ENCODE measurements at places on chromosomes 11 and 22. TPM values are rescaled to one million over a fixed set of nuclear protein-coding genes. Genes with fewer than 3 reads are reported as not detected.

- no peak overlapping the region for H3K4me3 ChIP-seq
- H3K4me1 ChIP-seq: no peaks in the 10 kb centered on the region
- no peak for DNase-seq
- no peak overlapping the region for H3K27ac ChIP-seq
- no peaks in the 10 kb centered on the region for H3K27me3 ChIP-seq
Measured at GRCh38 chr11:121773076-121773475, 320.3 kb upstream of the SORL1-AS1 start.

DNA sequence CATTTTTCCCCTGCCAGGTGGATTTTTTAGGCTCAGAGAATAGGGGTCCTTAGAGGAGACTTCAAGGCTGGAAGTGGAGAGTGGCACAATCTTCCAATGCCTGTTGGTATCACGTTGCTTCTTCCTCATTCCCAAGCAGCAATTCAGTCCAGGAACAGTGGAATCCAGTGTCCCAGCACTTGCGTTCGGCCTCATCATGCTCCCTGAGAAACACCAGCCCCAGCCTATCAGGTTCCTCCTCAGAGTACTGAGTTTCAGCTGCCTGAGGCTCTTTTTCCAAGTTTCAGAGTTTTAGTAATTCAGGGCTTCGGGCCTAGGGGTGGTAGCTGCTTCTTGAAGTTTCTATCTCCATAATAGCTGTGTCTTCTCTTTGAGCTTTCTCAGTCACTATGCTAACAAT lies 31.9 kb upstream of the NRGN start:
- H3K4me3 ChIP-seq: no peak overlapping the region
- H3K27me3 ChIP-seq: no peaks in the 10 kb centered on the region
- H3K27ac ChIP-seq: no peak overlapping the region
- no peak for DNase-seq
- no peaks in the 10 kb centered on the region for H3K4me1 ChIP-seq
- H3K36me3 ChIP-seq: no peaks in the 10 kb centered on the region

Gene HEPACAM
- not detected for total RNA-seq

Gene OR8G5
- total RNA-seq: not detected

GRCh38 chr11:125943661-125944349 lies 2.0 kb upstream of the VSIG10L2 start:
- H3K4me1 ChIP-seq: no peaks in the 10 kb centered on the region
- H3K4me3 ChIP-seq: no peak overlapping the region
- H3K27me3 ChIP-seq: no peaks in the 10 kb centered on the region
- DNase-seq: no peak
- H3K36me3 ChIP-seq: no peaks in the 10 kb centered on the region
- H3K27ac ChIP-seq: no peak overlapping the region

DNA sequence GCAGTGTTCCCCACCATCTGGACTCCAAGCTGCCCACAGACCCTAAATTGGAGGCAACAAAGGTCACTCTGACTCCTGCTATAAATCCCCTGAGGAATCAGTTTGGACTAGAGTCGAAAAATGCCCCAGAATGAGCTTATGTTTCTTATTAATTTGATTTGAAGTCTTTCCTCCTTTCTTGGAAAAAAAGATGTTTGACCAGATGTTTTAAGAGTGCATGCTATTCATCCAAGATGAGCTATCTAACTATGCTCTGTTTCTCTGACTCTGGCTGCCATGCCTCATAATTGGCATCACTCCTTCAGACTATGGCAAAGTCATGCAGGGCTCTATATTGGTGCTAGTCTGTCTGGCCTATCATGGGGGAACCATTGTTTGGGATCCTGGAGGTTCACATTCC lies 174.0 kb downstream of the SPON1 start:
- H3K27ac ChIP-seq: no peak overlapping the region
- H3K36me3 ChIP-seq: no peaks in the 10 kb centered on the region
- no peaks in the 10 kb centered on the region for H3K4me1 ChIP-seq

- no peaks in the 10 kb centered on the region for H3K27me3 ChIP-seq
- peaks cover 24% of the 10 kb centered on the region for H3K4me1 ChIP-seq
- H3K4me3 ChIP-seq: no peak overlapping the region
- H3K27ac ChIP-seq: no peak overlapping the region
- no peaks in the 10 kb centered on the region for H3K36me3 ChIP-seq
- DNase-seq: peak; percentile 38
Measured at GRCh38 chr11:15665368-15665871, 550.7 kb downstream of the INSC start.

DNA sequence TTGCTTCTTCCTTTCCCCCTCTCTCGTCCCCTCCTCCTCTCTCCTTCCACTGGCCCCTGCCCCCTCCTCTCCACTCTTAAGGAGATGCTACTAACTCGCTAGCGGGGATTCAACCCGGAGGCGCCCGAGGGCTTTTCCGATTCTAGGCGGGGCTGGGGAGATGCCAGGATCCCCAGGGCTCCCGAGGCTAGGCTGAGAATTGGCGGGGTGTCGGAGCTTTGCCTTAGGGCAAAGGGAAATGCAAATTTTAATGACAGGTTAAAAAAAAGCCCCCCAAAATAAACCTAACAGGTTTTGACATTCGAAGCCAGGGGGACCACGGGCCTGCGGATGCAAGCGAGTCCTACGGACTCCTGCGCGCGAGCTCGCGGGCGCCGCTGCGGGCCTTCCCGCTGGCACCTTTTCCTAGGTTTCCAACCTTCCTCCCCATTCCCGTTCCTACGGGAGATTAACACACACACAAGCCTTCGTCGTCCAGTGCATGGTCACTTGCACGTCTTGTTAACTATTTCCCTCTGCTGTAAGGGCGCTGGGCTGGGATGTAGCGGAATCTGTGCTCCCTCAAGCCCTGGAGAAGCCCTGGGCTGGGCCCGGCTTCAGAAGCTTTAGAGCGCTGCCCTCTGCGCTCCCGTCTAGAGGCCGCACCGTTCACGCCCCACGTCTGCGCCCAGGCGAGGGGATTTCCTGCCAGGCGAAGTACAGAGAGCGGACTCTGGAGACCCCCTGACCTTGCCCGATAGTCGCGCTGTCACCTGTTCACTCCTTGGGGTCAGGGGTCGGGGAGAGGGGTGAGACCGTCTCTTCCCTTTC lies 729 bp upstream of the ALX4 start:
- H3K4me3 ChIP-seq: no peak overlapping the region
- H3K36me3 ChIP-seq: no peaks in the 10 kb centered on the region
- H3K27ac ChIP-seq: no peak overlapping the region
- peaks cover 7% of the 10 kb centered on the region for H3K4me1 ChIP-seq

- no peak overlapping the region for H3K27ac ChIP-seq
- peaks cover 24% of the 10 kb centered on the region for H3K27me3 ChIP-seq
- no peaks in the 10 kb centered on the region for H3K36me3 ChIP-seq
- no peak overlapping the region for H3K4me3 ChIP-seq
- peaks cover 8% of the 10 kb centered on the region for H3K4me1 ChIP-seq
- DNase-seq: no peak
Measured at GRCh38 chr11:61510166-61510919, 1.8 kb downstream of the LRRC10B start.

Gene KCNJ5
- 78.2 TPM for total RNA-seq

- no peak overlapping the region for H3K4me3 ChIP-seq
- peak overlapping the region; percentile 47 for H3K27ac ChIP-seq
- H3K36me3 ChIP-seq: no peaks in the 10 kb centered on the region
- DNase-seq: peak; percentile 77
- H3K27me3 ChIP-seq: no peaks in the 10 kb centered on the region
Measured at GRCh38 chr11:72308226-72309073, 64.5 kb upstream of the PHOX2A start.

- H3K4me3 ChIP-seq: no peak overlapping the region
- H3K4me1 ChIP-seq: no peaks in the 10 kb centered on the region
- peaks cover 3% of the 10 kb centered on the region for H3K27me3 ChIP-seq
- H3K27ac ChIP-seq: no peak overlapping the region
- H3K36me3 ChIP-seq: no peaks in the 10 kb centered on the region
Measured at GRCh38 chr11:32279672-32280071, 155.7 kb downstream of the WT1 start.

DNA sequence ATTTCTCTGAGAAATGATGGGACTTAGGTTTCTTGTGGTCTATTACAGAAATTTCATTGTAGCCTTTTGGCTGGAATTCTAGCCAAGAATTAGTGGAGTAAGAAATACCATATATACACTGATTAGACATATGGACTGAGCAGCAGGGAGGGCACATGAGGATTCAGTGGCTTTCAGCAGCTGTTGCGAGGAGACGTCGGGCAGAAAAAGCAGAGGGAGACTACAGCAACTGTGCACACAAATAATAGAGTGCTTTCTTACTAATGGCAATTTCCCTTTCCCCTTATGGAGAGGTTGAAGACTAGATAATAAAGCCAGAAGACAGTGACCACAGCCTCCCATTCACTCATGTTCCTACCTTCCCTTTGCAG lies 35.4 kb upstream of the CCDC34 start:
- no peak overlapping the region for H3K27ac ChIP-seq
- no peak overlapping the region for H3K4me3 ChIP-seq
- no peaks in the 10 kb centered on the region for H3K27me3 ChIP-seq
- H3K4me1 ChIP-seq: peaks cover 14% of the 10 kb centered on the region

- no peaks in the 10 kb centered on the region for H3K36me3 ChIP-seq
- DNase-seq: no peak
- H3K27ac ChIP-seq: no peak overlapping the region
- H3K4me3 ChIP-seq: no peak overlapping the region
Measured at GRCh38 chr11:130783323-130783722, 133.0 kb downstream of the SNX19 start.

GRCh38 chr11:15558513-15559181 lies 443.9 kb downstream of the INSC start:
- H3K27me3 ChIP-seq: no peaks in the 10 kb centered on the region
- no peak overlapping the region for H3K27ac ChIP-seq
- H3K4me3 ChIP-seq: no peak overlapping the region
- no peak for DNase-seq

Gene PDE2A
- total RNA-seq: 226 TPM

GRCh38 chr11:1766719-1767398 lies 3.1 kb upstream of the CTSD start:
- peak; percentile 11 for DNase-seq
- H3K4me1 ChIP-seq: peaks cover 14% of the 10 kb centered on the region
- H3K27ac ChIP-seq: no peak overlapping the region
- no peak overlapping the region for H3K4me3 ChIP-seq

DNA sequence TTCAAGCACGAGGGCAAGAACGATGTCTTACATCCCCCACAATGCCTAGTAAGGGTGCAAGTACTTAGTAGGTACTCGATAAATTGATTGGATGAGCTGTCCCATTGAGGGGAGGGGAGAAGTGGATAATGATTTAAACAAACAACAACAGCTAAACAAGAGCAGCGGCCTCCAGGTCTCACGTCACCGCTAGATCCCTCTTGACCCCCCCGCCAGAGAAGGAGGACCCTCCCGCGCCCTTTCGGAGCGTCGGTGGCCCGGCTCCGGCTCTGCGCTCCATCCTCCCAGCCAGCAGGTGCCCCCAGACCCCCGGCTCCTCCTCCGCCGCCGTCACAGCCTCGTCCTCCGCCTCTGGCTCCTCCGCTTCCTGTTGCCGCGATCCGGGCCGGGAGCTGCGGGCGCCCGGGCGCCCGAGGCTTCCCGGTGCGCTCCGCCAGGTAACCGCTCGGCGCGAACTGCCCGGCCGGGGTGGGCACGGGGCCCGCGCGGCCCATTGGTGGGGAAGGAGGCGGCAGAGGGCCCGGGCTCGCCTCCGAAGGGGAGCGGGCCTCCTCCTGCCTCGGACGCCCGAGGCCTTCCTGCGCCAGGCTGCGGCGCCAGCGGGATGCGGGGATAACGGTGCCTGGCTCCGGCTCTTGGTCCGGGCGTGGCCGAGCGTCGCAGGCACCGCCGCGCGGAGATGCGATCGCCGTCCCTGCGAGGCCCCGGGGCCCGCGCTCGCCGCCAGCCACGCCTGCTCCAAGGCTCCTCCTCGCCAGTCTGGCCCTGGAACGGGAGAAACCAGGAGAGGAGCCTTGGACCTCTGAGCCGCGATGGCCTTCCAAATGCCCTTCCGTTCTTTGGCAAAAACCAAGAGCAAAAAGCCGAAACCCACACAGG lies at the start of gene TLCD5:
TSS of gene TLCD5 (plus strand) at position 368 of the 879 bp plus-strand sequence. CDS start 2,143 bp downstream, outside the sequence.
- no peaks in the 10 kb centered on the region for H3K27me3 ChIP-seq
- peaks cover 15% of the 10 kb centered on the region for H3K4me1 ChIP-seq
- DNase-seq: peak; percentile 78
- H3K36me3 ChIP-seq: no peaks in the 10 kb centered on the region
- peak within 1 kb of the TSS; percentile 75 for H3K4me3 ChIP-seq

GRCh38 chr22:30855266-30855665 lies 113.3 kb downstream of the MORC2 start:
- no peak overlapping the region for H3K27ac ChIP-seq
- no peaks in the 10 kb centered on the region for H3K36me3 ChIP-seq
- no peaks in the 10 kb centered on the region for H3K4me1 ChIP-seq
- DNase-seq: no peak
- no peaks in the 10 kb centered on the region for H3K27me3 ChIP-seq

DNA sequence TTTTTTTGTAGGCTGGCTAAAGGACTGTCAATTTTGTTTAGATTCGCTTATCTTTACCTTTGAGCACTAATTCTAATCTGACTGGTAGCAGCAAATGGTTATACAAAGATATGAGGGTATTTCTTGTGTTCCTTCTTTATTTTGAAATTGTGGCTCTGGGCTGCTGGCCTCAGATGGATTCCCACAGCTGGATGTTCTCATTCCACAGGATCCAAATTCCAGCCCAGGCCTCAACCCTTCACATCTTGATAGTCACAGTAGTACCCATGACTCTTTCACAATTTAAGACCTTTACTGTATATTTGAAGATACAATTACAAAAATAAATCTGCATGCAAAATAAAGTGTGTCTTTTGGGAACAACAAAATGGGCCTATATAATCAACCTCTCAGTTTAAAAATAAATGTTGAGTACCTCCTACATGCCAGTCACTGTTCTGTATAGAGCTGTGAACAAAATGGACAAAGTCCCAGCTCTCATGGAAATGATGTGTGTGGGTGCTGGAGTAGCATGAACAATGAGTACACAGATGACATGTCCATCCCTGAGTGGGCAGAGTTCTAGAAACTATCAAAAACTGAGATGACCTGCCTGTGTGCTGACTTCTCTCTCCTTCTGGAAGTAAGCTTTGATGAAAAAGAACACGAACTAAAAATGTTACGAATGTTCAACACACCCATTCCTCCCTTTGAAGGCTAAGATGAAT lies 51.7 kb upstream of the FBXO3 start:
- peaks cover 28% of the 10 kb centered on the region for H3K27me3 ChIP-seq
- DNase-seq: no peak
- peaks cover 8% of the 10 kb centered on the region for H3K4me1 ChIP-seq

GRCh38 chr11:121711236-121711635 lies 258.5 kb upstream of the SORL1-AS1 start:
- no peaks in the 10 kb centered on the region for H3K36me3 ChIP-seq
- H3K27me3 ChIP-seq: no peaks in the 10 kb centered on the region
- DNase-seq: no peak
- H3K27ac ChIP-seq: no peak overlapping the region
- H3K4me1 ChIP-seq: no peaks in the 10 kb centered on the region

Gene PHF21B
- 0.30 TPM for total RNA-seq

Gene AIFM3
- total RNA-seq: 0.72 TPM

- no peaks in the 10 kb centered on the region for H3K36me3 ChIP-seq
- DNase-seq: no peak
- no peaks in the 10 kb centered on the region for H3K4me1 ChIP-seq
- no peaks in the 10 kb centered on the region for H3K27me3 ChIP-seq
- no peak overlapping the region for H3K27ac ChIP-seq
- no peak overlapping the region for H3K4me3 ChIP-seq
Measured at GRCh38 chr22:30202531-30203006, 44.0 kb downstream of the LIF start.
